ENCODE measurements at places on chromosomes 12 and 14.

DNA sequence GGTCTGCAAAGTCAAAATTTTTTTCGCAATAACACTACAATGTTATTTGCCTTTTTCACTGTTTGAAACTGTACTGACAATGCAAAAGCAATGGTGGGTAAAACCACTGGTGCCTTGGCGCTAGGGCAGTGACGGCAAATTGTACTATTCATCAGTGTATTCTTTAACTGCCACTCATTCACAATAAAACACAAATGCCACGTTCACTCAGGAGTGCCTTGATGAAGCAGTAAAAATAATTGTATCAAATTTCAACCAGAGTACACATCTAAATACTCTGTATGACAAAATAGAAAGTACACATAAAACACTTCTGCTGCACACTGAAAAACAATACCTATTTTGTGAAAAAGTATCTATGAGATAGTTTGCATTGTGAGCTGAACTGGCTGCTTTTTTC, 17.8 kb downstream of the DCAF5 start:
- no peak for DNase-seq

- DNase-seq: no peak
Measured at GRCh38 chr12:15662303-15662980, 126.7 kb downstream of the EPS8 start.

DNA sequence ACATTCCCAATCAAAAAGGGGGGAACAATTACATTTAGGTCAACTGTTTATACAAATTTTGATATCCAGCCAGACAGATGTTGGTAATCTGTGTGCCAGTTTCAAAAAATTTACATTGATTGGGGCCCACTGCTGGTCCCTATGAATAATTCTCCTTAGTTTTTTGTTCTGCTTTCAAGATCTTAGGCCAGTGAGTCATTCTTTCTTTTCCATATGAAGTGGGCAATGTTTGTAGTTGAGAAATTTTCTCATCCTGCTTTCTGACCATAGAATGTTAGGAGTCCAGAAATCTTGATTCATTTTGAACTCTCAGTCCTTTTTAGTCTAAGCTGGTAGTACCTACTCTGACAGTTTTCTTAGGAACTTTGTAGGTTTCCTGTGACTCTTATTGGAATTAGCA, 244.3 kb downstream of the DIO2 start:
- no peak for DNase-seq

DNA sequence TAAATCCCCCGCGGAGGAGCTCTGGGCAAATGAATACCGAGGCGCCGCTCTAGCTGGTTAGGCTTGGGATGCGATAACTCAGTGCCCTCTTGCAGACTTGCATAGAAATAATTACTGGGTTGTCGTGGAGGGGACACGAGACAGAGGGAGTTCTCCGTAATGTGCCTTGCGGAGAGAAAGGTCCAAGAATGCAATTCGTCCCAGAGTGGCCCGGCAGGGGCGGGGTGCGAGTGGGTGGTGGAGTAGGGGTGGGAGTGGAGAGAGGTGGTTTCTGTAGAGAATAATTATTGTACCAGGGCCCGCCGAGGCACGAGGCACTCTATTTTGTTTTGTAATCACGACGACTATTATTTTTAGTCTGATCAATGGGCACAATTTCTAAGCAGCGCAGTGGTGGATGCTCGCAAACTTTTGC, 2.5 kb upstream of the TBX5 start:
- DNase-seq: no peak

GRCh38 chr12:89650239-89650638, 58.4 kb downstream of the ATP2B1 start:
- no peak for DNase-seq

GRCh38 chr14:61494018-61494417, 172.6 kb downstream of the PRKCH start:
- no peak for DNase-seq

DNA sequence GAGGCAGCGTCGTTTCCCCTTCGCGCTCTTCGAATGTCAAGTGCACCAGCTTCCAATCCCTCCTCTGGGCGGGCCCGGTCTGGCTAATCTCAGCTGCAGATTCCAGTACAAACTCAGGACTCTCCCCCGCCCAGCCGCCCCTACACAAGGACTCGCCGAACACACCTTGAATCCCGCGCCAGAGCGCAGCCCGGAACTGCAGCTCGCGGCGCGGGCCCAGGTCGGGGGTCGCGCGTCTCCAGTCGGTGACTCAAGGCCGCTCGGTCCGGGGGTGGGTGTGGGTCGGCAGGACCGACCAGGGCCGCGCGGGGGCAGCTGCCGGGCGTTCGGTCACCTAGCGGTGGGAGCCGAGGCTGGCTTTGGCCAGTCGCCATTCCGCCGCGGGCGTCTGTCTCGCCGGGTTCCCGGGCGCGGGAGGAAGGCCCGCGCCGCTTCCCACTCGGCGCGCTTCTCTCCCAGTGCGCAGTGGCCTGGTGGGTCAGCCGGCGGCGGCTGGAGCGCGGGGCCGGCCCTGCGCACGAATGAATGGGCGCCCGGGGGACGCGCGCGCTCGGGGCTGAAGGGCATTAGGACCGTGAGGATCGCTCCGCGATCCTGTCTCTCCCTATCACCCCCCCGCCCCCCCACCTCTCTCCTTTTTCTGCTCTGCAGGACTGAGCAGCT, at the start of gene GALNT16:
GALNT16 (plus strand) TSS at position 632 of the 663 bp plus-strand sequence. CDS start 133 bp downstream, outside the sequence.
- DNase-seq: no peak

- DNase-seq: no peak
Measured at GRCh38 chr12:20421421-20421820, 53.1 kb downstream of the PDE3A start.

DNA sequence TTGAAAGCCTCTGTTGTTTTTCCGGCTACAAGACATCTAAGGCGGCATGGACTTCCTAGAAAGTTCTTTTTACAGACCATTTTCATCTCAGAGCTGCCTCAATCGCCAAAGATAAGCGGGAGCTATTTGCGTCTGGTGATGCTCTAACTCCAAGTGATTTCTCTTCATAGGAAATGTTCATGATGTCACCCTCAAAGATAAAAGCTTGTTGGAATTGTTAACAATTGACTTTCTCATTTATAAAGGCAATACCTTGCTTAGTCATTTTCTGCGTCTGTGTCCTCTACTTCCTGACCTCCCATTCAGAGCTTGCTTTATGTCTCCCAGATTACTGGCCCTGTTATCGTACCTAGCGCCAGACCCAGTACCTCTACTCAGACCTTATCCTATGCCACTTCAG, 259.0 kb upstream of the G2E3 start:
- DNase-seq: no peak

DNA sequence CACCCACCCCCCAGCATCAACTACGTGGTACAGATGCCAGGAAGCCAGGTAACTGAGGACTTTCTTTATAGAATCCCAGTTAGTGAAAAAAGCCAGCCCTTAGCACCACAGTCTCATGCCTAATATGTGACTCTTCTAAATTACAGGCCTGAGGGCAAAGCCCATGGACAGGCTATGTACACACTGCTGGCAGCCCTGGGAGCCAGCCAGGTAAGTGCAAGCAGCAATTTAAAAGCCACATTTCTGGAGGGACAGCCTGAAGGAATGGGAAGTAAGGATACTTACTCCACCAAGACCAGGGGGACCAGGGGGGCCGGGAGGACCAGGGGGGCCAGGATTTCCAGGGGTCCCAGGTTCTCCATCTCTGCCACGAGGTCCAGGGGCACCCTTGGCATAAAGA, 7.0 kb downstream of the COL2A1 start:
- no peak for DNase-seq

DNA sequence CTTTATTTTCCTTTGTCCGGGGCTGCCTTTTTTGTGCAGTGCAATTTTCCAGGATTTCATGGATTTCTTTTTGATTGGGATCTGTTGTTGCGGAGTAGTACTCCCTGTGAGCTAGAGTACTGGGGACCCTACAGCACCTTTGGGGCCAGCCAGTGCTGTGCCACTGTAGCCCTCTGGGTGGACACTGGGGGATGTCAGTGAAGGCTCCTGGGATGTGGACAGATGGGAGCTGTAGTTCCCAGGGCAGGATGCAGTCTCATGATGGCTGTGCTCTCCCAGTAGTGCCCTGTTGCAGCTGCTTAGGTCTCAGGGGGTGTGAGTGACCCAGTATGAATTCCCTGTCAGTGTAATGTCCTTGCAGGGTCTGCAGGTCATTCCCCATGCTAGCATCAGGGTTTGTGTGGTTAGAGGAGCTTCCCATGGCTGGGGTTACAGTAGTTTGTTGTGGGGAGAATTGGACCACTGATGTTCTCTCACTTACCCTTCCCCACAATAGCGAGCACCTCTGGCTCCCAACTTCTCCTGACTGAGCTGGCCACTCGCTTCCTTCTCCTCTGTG, 72.2 kb downstream of the BRMS1L start:
- no peak for DNase-seq

DNA sequence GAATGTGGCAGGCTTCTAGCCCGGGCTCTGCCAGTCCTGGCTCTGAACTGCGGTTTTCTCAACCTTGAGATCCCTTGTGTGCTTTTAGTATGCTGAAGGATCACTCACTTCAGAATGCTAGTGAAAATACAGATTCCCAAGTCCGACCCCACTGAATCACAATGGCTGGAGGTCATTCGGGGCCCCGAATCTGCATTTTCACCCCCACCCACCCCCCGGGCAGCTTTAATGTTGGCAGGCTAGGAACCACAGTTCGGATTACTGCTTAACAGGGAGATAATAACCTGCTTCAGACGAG, 573 bp upstream of the SUSD6 start:
- no peak for DNase-seq

DNA sequence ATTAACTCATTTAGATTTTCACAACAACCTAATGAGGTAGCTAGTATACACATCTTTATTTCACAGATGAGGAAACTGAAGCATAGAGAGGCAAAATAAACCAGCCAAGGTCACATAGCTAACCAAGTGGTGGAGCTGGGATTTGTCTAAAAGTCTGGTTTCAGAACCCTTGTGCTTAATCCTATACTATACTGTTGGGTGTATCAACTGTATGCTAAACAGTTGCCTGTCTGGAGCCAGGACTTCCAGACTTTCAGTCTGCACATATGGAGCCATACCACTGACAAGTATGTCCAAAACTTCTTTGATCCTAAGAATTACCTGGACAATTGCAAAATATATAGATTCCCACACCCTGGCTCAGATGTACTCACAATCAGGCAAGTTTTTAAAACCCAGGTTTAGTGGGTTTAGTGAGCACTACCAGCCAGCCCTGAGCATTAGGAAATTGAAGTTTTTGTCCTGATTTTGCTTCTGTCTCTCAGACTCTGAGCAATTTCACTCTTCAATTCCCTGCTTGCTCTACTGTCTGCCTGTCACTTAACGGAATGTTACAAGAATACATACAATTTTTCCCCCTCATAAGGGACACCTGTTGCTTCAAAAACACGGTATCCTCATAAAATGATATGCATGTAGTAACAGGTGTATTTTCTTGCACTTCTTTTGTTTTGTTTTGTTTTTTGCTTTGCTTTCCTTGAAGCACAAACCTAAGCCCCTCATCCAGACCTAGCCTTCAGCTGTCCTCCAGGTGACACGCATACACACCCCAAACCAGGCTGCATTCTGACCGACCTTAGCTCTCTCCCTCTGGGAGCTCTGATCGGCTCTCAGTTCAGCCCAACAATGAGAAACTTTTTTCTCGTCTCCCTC, 9.6 kb upstream of the SALL2 start:
- DNase-seq: no peak

DNA sequence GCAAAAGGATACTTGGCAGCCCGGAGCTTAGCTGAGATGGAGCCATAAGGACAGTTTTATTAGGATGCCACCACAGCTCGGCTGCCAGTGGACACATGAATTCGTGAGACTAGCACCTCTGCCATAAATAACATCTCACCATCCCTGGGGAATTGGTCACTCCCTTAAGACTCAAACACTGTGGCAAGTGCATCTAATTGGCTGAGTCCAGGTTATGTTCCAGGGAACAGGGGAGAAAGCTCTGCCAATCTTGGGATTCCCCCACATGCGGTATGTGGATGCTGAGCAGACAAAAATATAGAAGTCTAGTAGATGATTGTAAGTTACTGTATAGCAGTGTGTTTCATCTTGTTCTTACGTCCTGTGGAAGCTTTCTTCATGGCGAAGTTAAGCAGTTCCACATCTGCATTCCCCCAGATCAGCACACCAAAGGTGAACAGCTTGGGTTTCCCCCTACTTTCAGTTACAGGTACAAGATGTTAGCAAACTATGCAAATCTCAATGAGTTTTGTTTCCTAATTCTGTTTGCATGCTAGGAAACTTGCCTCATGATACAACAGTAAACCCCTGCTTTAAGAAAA, 131.1 kb downstream of the ETV6 start:
- no peak for DNase-seq
